ENCODE measurements at places on chromosomes 16 and 17. TPM values are rescaled to one million over a fixed set of nuclear protein-coding genes. Genes with fewer than 3 reads are reported as not detected.

SP6 gene
- total RNA-seq = 4.3 TPM

- H3K4me3 ChIP-seq = no peak overlapping the region
- H3K4me1 ChIP-seq = peaks cover 2% of the 10 kb centered on the region
- H3K36me3 ChIP-seq = no peaks in the 10 kb centered on the region
- no peaks in the 10 kb centered on the region for H3K27me3 ChIP-seq
- no peak for DNase-seq
These were observed 79.9 kb upstream of the CBX4 start for GRCh38 chr17:79919164-79919585.

DNA sequence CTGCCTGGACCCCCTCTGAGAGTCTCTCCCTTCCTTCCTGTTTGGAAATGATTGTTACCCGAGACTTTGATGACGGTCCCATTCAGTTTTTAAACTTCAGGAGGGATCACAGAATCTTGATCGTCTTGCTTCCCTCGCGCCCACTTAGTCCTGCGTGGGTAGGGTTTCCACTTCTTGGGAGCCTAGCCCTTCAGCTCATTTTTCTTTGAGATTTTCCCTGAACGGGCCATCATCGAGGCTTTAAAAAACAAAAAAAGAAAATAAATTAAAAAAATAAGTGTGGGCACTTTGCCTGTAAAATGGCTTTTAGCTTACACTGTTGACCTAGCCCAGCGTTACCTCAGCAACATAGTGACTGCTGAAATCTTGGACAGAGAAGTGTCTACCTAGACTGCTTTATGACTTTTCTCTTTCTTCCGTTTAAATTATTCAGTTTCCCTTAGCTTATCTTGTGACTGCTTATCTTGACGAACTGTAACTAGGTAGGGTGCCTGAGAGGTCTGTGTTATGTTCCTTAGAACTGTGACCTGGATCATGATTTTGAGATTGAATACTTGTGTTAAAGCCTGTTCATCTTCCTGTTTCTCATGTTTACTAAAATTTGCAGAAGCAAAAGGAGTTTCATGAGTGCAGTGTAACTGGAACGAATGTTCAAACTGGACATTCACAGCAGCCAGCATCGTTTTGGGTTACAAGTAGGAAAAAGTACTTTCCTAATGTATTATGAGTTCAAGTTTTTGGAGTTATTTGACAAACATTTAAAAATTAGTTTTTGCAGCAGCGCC is 874 bp downstream of the WWP2 start:
- no peaks in the 10 kb centered on the region for H3K36me3 ChIP-seq
- no peak for DNase-seq
- H3K27ac ChIP-seq = peak overlapping the region; percentile 82
- peak overlapping the region; percentile 93 for H3K4me3 ChIP-seq

GRCh38 chr17:80294210-80294609 is 33.6 kb downstream of the RNF213 start:
- DNase-seq = no peak
- H3K36me3 ChIP-seq = no peaks in the 10 kb centered on the region
- H3K4me1 ChIP-seq = peaks cover 3% of the 10 kb centered on the region
- H3K27ac ChIP-seq = no peak overlapping the region

- H3K27me3 ChIP-seq = no peaks in the 10 kb centered on the region
- H3K36me3 ChIP-seq = no peaks in the 10 kb centered on the region
- DNase-seq = no peak
- H3K27ac ChIP-seq = no peak overlapping the region
- H3K4me1 ChIP-seq = no peaks in the 10 kb centered on the region
These were observed 320 bp upstream of the KRTAP4-2 start for GRCh38 chr17:41178341-41178740.
